ENCODE measurements at places on chromosomes 7 and 10.
A peak's percentile ranks its signal among the peaks of the same experiment; 100 is the strongest.

DNA sequence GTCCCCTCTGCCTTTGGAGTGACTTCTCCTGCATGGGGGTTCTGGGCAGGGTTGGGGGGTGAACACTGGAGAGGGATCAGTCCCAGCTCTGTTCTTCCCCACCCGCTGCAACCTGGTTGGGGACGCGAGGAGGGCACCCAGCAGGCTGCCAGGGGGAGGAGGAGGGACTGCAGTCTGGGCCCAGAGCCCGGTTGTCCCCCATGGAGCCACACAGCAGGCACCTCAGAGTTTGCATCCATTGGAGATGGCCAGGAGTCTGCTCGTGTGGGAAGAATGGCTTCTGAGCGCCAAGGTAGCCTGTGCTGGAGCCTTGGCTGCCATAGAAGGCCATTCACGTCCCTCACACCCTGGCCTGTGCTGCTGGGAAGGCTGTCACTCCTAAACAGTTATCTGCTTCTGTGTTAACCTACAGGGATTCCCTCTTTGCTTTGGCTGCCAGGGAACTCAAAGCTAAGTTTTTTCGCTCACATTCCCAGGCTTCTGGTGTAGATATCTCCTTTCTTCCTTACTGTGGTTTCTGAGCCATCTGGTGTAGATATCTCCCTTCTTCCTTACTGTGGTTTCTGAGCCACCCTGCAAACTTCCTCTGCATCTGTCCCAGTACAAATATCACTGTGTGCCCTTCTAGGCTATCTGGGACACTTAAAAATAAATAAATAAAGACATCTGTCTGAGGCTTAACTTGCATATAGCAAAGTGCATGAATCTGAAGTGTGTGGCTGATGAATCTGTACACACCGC is 133.7 kb downstream of the LHPP start:
- DNase-seq: no peak

DNA sequence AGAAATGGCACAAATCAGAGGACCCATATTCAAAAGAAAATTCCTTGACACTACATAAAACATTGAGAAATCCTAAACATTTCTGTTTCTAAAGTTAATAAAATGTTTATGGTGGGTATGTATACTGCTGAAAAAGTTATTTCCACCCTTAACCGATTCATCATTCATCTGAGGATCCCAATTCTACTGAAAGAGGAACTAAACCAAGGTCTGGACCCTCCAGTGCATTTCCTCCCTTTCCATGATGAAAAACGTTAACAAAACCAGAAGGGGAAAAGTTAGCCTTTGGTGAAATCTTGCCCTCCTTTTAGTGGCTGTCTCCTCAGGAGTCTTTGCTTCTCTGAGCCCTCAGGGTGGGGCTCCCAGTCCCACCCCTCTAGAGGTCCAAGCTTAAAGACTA is 144.5 kb upstream of the ASAH2 start:
- DNase-seq: no peak

DNA sequence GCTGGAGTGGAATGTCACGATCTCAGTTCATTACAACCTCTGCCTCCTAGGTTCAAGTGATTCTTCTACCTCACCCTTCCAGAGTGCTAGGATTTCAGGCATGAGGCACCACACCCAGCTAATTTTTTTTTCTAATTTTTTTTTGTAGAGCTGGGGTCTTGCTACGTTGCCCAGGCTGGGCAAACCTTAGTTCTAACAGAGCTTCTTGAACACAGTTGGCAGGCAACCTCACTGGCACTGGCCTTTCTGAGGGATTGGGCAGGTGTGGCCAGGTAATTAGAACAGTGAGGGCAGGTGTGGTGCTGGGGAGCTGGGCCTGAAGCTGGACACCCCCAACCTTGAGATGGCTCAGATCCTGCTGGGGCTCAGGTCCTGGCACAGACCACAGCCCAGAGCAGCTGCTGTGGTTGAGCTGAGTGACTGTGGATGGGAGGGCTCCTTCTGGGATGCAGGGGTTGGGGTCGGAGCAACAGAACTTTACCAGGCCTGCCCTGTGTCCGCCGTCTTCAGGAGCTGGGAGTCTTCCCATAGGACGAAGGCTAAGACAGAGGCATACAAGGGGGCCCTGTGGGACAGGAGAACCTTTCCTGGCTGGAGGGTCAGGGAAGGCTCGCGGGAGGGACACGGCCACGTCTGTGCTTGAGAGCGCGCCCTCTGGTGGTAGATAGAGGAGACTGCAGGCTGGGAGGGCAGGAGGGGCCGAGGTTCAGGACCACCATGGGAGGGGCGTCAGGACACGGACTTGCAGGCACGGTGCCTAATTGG is 48.2 kb downstream of the COL26A1 start:
- peak; percentile 26 for DNase-seq

DNA sequence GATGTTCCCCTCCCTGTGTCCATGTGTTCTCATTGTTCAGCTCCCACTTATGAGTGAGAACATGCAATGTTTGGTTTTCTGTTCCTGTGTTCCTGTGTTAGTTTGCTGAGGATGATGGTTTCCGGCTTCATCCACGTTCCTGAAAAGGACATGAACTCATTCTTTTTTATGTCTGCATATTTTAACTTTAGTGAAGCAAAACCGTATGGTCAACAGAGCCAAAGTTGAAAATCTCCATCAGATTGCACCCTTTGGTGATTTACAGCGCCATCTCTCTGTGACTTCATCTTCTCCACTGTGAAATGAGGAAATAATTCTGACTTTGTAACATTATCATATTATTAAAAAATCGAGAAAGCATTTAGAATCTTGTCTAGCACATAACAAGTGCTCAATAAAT is 132.3 kb upstream of the PLXDC2 start:
- DNase-seq: no peak

DNA sequence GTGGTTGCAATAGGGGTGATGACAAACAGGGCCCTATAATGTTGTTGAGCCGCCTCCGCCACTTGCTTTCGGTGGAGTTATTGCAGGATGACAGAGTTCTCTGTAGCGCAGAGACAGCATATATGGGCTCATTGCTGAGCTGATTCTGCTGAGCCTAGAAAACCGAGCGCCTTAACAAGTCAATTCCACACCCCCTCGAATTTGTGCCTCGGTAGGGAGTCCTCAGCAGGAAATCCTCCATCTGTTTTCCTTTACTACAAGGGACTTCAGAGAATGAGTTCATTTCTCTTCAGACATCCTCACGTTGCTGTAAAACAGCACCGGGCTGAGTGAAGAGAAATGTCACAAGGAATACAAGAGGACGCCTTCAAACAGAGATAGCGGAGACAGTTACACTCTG is 90.7 kb upstream of the KIAA1217 start:
- DNase-seq: no peak

DNA sequence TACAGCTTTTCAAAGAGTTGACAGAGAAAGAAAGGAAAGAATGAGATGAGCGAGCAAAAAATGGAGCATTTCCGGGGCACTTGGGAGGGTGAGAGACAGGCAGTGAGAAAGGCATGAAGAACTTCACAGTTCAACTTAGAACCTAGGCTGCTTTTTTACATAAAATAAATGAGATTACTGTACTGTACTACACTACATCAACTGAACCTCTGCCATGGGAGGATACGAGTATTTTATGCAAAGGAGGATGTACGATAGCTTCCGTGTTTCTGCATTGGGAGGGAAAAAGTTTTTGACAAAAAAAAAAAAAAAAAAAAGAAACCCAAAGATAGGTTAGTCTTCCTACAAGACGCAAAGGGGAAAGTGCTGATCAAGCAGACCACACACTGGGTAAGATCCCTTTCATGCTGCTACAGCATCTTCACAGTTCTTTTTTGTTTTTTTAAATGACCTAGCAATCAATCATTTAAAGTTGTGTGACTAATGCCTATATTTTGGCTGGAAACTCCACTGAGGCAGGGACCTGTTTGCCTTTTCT is 88.0 kb downstream of the RAPGEF5 start:
- no peak for DNase-seq

GRCh38 chr10:110307805-110308204 is 3.1 kb upstream of the SMNDC1 start:
- DNase-seq: no peak

DNA sequence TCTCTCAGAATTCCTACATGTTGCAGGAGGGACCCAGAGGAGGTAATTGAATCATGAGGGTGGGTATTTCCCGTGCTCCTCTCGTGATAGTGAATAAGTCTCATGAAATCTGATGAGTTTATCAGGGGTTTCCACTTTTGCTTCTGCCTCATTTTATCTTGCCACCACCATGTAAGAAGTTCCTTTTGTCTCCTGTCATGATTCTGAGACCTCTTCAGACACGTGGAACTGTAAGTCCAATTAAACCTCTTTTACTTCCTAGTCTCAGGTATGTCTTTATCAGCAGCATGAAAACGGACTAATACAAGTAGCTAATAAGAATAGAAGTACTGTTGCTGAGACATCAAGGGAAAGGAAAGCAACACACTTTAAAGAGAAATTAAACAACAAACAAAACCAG is 143.4 kb downstream of the CCDC71L start:
- DNase-seq: no peak

- DNase-seq: no peak
Measured at GRCh38 chr10:77052593-77052992, 585.0 kb downstream of the KCNMA1 start.

- no peak for DNase-seq
Measured at GRCh38 chr10:103696094-103696410, 159.3 kb downstream of the SH3PXD2A start.

GRCh38 chr10:77857272-77857671 is 69.3 kb downstream of the DLG5 start:
- no peak for DNase-seq

DNA sequence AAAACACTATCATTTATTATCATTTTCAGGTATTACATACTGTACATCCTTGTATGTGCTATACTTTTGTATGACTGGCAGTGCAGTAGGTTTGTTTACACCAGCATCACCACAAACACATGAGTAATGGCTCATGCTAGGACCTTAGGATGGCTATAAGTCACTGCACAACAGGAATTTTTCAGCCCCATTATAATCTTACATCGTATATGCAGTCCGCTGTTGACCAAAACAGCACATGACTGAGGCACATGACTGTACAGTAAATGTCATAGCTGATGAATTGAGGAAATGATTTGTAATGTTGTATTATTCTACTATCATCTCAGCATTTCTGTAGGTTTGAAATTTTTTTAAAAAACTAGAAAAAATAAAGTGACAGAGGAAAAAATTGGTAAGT is 38.6 kb downstream of the BPGM start:
- no peak for DNase-seq

GRCh38 chr7:107891636-107892366 is 818 bp downstream of the DLD start:
- no peak for DNase-seq

DNA sequence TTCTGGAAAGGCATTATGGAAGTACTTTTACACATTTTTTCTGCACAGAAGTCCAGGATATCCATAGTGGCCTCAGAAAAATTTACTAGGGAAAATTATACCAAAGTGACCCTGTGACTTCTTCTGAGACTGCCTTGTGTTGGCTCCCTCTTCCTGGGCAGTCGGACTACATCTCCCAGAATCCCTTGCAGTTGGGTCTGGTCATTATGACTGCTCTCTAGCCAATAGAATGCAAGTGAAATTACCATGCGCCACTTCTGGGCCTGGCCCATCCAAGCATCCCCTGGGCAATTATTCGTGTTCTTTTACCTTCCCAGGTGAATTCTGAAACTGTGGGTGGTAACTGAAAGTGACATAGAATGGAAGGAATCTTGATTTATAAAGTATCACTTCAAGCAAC is 430.9 kb downstream of the ACTR3B start:
- no peak for DNase-seq

- DNase-seq: no peak
Measured at GRCh38 chr7:8056439-8056838, 87.8 kb downstream of the GLCCI1 start.

DNA sequence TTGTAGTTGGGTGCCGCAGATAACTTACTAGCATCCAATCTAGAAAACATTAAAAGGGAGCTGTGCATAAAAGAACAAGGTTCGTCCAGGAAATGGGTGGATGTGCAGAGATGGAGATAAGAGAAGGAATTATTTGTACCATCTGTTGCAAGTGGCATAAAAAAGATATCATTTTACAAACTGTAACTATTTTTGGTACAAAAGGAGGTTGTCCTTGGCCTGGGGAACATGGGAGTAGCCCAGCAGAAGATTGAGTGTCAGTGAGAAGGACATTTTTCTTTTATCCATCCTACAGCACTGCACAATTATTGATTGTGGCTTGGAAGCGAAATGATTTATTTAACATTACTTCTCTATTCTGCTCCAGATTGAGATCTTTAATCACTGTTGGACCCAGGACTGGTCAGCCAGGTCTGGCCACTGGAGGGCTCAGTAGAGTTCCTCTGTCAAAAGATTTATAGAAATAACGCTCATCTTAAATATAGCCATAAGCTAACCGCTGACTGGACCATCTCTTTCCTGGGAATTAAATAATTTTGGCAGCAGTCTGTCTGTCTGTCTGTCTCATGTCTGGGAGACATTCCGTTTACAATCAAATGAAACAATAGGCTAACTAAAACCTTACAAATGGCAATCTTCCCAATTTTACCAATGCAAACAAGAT is 254.1 kb downstream of the KIAA1217 start:
- DNase-seq: no peak

- no peak for DNase-seq
Measured at GRCh38 chr10:5576780-5577624, 52.2 kb downstream of the CALML3 start.

- DNase-seq: no peak
Measured at GRCh38 chr10:13224210-13224995, 9.8 kb downstream of the UCMA start.

DNA sequence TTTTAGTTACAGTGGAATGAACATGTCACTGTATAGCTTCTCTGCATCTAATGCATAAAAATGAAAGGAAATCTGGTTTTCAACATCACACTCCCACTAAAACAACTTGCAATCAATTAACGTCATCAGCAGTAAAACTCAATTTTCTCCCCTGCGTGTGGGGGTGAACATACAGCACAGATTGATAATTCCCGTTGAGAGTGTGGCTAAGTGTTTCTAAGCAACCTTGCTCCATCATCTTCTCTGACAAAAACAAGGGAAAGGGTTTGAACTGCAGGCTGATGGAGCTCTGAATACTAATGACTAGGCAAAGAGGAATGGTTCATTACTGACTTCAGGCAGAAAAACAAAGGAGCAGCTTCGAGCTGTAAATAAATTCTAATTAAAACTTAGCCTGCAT is 238.3 kb downstream of the PARD3 start:
- DNase-seq: no peak

- no peak for DNase-seq
Measured at GRCh38 chr7:93873998-93874574, 16.5 kb downstream of the TFPI2 start.

GRCh38 chr10:12800302-12800701 is 201.2 kb downstream of the CCDC3 start:
- DNase-seq: no peak

DNA sequence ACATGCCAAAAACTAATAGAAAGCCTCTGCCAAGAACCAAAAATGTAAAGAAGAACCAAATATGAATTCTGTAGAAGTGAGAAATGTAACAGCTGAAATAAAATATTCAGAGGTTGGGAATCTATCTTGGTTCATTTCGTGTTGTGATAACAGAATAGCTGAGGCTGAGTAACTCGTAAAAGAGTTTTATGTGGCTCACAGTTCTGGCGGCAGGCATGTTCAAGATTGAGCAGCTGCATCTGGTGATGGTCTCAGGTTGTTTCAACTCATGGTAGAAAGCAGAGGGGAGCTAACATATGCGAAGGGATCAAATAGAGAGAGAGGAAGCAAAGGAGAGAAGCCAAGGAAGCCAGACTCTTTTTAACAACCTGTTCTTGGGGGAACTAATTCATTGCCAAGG is 717.2 kb downstream of the TNS3 start:
- DNase-seq: no peak
